HTR-8/SVneo (cell line): ENCODE measurements at places on chromosomes 2 and 18.
A peak's percentile ranks its signal among the peaks of the same experiment; 100 is the strongest.

DNA sequence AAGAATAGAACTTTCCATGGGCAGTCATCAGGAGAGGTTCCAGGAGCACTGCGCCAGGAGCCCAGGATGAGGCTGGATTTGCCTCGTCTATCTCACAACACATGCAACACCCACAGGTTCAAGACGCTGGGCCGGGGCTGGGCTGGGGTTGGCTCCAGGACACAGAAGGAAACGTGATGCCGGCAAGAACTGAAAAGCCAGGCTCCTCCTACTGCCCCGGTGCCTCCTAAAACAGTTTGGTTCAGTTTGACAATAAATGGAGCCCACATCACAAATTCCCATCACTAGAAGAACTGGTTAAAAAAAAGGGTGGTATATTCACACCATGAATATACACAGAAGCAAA, 75.9 kb downstream of the INHBB start:
- no peak for DNase-seq

DNA sequence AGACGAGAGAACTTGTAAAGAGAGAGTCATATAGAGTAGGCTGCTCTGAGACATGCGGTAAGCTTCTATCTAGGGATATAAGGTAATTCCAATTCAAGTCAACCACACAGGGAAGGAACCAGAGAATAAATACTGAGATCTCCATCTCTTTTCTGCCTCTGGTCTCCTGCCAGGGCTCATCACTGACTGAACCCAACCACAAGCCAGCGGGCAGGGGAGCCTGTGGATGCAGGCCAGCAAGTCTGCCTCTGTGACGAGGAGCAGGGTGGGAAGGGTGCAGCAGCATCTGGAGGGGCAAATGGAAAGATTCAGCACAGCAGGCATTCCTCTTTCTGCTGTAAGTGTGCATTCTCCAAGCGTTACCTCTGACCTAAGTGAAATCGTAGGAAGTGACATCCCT, 82.2 kb downstream of the ICOS start:
- no peak for DNase-seq

GRCh38 chr2:168738062-168738461, 64.4 kb upstream of the NOSTRIN start:
- no peak for DNase-seq

DNA sequence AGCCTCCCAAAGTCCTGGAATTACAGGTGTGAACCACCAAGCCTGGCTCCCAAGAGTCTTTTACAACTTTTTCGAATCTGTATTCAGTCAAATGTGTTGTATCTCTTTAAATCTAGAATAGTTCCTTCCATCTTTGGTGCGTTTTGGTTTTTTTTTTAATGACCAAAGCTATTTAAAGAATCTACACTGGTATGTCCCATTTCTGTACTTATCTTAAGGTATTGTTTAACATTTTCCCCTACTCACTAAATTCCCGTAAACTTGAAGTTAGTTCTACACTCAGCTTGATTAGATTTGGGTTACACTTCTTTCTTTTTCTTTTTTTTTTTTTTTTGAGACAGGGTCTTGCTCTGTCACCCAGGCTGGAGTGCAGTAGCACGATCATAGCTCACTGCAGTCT, 63.8 kb downstream of the TMEM237 start:
- DNase-seq, result no peak

- no peak for DNase-seq
Observed at GRCh38 chr2:56444339-56444738, 260.5 kb downstream of the CCDC85A start.

- DNase-seq, result no peak
Observed at GRCh38 chr2:165197346-165197745, 6.5 kb downstream of the SCN3A start.

GRCh38 chr2:56185582-56186046, 1.8 kb downstream of the CCDC85A start:
- DNase-seq, result peak; percentile 60

DNA sequence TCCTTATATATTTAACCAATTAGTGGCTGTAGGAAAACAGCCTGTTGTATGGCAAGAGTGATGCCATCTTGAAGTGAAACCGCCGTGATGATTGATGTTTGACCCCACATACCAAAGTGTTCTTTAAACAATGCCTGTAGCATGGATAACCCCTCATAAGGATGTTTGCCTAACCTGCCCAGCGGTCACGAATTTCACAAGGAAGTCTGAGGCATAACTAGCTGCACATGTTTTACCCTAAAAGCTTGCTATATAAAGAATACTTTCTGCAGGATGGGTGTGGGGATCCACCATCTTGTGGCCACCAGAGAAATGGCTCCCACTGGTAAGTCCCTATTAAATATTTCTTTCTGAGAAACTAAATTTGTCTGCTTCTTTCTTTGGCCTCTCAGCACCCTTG, 68.7 kb downstream of the ZDBF2 start:
- no peak for DNase-seq

GRCh38 chr2:240917009-240917683, 11.0 kb downstream of the CROCC2 start:
- no peak for DNase-seq

- DNase-seq, result no peak
Observed at GRCh38 chr2:37858725-37859267, 66.3 kb upstream of the RMDN2 start.

- no peak for DNase-seq
Observed at GRCh38 chr2:219467736-219468075, 31.0 kb upstream of the GMPPA start.

- no peak for DNase-seq
Observed at GRCh38 chr2:23388294-23388693, 3.3 kb downstream of the KLHL29 start.

- no peak for DNase-seq
Observed at GRCh38 chr2:7028846-7029245, 111.6 kb downstream of the RNF144A start.

DNA sequence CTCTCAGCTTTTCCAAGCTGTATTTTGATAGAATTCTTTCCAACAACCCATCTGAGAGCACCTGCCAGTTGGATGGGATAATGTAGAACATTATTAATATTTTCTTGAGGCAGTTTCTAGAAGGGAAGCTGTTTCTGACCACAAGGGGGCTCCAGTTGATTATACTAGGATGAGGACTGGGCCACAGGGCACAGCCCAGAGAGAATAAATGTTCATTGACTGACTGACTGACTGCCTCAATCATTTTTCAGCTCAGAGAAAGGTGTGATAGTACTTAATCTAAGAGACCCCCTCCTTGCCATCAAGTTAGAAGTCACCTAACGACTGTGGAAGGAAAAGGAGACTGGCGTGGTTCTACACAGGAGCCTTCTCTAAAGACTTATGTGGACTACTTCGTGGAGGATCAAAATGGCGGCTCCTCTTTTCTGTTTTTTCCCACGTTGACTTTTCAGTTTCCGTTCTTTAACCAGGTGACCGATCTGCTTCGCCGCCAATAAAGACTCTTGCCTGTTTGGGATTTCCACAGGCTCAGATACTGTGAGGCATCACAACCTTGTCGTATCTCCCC, 31.9 kb upstream of the CREG2 start:
- DNase-seq, result peak; percentile 49

DNA sequence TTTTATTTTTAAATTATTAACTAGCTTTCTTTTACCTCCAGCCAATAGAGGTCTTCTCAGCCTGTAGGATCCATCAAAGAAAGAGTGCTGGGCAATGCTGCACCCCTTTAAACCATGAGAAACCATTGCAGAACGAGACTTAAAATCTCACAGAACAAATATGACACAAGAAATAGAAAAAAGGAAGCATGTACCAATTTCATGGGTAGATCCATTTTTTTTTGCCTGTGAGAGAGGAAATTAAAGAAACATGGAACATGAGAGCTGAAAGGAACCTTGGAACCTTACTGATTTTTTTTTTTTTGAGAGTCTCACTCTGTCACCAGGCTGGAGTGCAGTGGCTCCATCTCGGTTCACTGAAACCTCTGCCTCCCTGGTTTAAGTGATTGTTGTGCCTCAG, 14.0 kb downstream of the HRH4 start:
- no peak for DNase-seq

DNA sequence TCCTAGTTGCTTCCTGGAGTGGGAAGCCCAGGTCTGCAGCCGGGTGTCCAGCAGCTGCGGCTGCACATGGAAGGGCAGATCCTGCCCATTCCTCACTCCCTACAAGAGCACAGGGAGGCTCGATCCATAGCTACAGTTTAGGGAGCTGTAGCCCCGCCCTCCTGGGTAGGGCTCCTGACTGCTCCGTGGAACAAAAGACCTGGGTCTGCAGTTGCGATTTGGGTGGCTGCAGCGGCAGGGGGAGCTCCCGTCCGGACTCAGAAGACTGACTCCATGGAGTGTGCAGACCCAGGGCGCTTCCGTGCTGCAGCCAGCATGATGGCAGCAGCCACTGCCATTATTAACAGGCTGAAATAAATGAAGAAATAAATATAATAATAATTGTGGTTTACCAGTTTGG, 157.3 kb downstream of the CTNNA2 start:
- DNase-seq, result peak; percentile 10

DNA sequence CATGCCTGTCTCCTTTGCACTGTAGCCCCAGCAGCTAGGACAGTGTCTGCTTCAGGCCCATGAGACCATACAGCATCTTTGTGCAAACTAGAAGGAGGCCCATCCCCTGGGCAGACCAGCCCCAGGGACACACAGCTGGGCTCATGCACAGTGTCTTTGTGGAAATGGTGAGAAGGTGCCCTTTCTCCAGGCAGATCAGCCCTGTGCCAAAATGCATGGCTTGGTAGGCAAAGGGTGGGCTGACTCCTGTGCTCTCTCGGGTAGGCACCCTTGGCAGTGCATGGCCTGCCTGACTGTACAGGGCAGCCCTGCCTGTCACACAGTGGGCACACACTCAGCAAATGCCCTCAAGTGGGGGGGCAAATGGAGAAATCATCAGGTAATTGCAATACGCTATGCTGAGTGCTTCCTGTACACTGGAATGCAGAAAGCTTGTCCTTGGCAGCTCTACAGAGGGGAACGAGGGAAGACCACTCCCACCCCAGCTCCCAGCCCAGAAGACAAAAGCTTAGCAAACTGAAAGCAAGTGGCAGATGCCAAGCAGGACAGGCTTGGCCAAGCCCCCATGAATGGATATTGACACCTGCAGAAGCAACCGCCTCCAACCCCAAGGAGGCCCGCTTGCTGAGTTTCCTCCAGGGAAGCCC, 21.6 kb downstream of the TNS1 start:
- no peak for DNase-seq

DNA sequence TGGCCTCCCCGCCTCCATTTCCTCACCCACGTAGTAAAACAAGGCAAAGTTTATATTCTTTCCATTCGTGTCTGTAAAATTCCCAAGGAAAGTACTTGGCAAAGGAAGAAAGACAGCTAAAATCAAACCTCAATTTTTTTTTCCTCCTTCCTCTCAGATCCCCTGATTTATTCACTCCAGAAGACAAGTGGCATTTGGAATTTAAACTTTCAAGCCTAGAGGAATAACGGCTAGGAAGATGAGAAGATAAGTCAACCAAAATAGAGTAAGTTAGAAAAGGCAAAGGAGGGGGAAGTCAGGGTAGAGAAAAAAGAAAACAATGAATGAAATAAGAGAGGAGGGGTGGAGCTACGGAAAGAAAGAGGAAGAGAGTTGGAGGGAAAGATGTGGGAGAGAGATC, 198.9 kb upstream of the PIK3C3 start:
- DNase-seq, result no peak

DNA sequence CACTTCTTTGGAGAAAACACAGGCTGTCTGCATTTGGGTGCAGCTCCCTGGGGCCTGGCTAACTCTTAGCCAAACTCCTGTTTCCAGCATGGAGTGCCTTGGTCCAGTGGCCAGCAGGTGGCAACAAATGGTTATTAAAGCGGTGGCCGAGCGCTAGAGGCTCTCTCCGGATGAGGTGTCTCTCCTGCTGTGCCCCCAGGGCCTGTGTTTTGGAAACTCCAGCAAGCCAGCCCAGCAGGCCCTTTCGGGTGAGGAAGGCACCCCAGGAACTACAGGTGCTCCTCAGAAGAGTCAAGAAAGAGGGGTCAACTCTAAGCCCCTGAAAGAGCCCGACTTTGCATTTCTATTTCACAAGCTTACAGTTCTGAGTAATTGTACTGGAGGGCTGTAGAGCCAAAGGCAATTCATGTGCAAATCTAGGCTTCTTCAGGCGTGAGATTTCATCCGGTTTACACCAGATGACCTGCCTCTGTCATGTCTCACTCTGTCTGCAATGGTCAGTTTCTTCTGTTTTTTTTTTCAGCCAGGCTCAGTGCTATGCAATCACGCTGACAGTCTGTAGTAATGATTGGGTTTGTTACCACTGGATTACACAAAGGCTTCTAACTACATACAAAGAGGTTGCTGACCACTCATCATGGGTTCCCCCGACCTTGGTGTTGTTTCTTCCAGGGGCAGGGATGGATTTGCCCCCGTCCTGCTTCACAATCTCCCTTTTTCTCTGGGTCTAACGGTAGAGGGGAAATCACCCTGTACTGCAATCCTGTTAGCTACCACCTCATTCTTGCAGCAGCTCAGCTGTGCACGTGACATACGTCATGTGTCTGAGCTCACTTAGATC, 7.6 kb upstream of the CHRNA1 start:
- peak; percentile 84 for DNase-seq

DNA sequence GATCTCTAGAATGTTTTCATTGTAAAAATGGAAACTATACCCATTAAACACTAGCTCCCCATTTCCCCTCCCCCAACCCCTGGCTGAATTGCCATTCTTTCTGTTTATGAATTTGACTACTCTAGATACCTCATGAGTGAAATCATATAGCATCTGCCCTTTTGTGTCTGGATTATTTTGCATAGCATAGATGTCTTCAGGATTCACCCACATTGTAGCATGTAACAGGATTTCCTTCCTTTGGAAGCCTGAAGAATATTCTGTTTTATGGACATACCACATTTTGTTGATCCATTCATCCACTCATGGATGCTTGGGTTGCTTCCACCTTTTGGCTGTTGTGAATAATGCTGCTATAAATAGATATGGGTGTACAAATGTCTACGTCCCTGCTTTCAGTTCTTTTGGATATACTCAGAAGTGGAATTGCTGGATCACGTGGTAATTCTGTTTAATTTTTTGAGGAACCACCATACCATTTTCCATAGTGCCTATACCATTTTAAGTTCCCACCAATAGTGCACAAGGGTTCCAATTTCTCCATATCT, 7.7 kb upstream of the ASB1 start:
- DNase-seq, result no peak

DNA sequence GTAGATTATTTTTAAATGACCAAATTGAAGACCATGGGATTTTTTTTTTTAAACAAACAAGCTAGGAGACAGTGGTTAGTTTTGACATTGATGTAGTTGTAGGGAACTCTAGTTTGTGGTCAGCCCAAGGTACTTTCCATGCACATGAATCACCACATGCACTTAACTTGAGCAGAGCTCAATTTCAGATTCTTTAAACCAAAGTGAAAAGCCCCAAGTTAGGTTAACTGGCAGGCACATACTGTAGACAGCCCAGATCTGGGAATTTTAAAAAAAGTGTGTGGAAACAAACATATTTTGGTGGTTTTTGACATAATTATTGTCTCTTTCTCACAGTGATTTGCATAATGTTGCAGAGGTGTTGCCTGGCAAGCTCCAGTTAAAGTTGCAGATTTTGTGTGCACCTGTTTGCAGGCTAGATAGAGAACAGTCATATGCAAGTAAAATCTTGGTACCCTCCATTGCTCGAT, 88.4 kb downstream of the BCL2L11 start:
- no peak for DNase-seq

- no peak for DNase-seq
Observed at GRCh38 chr2:200300065-200300464, 6.4 kb upstream of the SPATS2L start.
